ENCODE measurements at places on chromosomes 5 and 9. TPM values are rescaled to one million over a fixed set of nuclear protein-coding genes. Genes with fewer than 3 reads are reported as not detected.

The CAMK4 gene
- polyA plus RNA-seq = 4.7 TPM

The ZDHHC11 gene
- polyA plus RNA-seq = 8.7 TPM

The PPIC gene
- 28.0 TPM for polyA plus RNA-seq

The DIPK1B gene
- 18.2 TPM for polyA plus RNA-seq

The SHOC1 gene
- polyA plus RNA-seq = 0.11 TPM

The TRIM32 gene
- 11.6 TPM for polyA plus RNA-seq

The SLC35A4 gene
- 52.8 TPM for polyA plus RNA-seq

DNA sequence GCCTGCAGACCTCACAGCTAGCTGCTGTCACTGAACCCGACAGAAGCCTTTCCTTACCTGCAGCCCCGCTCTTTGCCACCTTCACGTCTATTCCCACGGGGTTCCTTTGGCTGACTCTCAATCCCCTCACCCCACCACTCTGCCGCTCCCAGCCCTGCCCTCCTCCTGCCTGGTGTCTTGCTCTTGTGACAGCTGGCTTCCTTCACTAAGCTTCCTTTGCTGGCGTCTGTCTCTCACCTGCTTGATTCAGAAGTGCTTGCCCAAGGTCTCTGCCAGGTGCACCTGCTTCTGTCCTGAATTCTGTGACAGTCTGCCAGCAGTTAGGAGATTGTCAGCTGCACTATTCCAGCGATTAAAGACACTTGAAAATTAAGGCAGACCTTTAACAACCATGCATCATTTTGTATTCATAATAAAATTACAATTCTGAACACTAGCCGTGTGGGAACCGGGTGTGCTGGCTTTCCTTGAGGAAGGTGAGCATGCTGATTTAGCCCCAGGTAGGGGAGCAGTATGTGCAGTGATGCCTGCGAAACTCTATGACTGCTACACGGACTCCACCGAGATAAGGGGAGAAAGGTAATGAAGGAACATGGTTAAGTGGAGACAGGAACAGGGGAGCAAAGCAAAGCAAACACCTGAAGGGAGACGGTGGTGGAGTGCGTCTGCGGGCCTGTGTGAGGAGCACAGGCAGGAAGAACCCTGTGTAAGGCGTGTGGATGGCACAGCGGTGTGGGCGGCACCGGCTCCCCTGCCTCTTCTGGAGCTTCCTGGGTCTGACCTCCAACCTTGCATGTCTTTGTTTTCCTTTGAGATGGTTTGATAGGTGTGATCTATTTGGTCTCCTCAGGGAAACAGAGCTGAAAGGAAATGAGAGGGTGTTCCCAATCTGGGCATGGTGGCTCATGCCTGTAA, 80.1 kb upstream of the CACNA1B start:
- no peak for DNase-seq

GRCh38 chr5:37717613-37718431, 122.0 kb downstream of the GDNF start:
- DNase-seq = peak; percentile 36

DNA sequence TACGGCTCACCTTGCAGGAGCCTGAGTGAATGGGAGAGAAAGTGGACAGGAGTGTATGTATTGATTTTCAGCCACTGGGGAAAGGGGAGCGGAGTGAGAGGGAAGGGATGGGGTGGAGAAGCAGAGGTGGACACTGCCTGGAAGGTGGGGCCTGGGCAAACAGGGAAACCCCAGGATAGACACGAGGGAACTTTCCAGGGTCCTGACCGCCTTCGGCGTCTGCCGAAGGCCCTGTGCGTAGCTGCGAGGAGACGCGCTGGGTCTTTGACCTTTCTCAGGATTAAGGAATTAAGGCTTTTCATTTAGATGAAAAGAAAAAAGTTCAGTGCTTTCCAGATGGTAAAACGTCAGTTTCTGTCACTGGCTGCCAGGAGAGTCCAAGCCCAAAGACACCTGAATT, 134.6 kb upstream of the RAPGEF1 start:
- DNase-seq = no peak

GRCh38 chr9:94065535-94065961, 18.7 kb upstream of the PTPDC1 start:
- DNase-seq = no peak

GRCh38 chr5:142973932-142974331, 203.8 kb downstream of the ARHGAP26 start:
- no peak for DNase-seq

- DNase-seq = no peak
Measured at GRCh38 chr9:132590037-132590317, 7.6 kb downstream of the BARHL1 start.

- no peak for DNase-seq
Measured at GRCh38 chr9:86550401-86550800, 196.2 kb upstream of the TUT7 start.

Data from forelimb muscle (tissue), 1 donor.